ENCODE measurements at places on chromosomes 6 and 20.
A peak's percentile ranks its signal among the peaks of the same experiment; 100 is the strongest.

DNA sequence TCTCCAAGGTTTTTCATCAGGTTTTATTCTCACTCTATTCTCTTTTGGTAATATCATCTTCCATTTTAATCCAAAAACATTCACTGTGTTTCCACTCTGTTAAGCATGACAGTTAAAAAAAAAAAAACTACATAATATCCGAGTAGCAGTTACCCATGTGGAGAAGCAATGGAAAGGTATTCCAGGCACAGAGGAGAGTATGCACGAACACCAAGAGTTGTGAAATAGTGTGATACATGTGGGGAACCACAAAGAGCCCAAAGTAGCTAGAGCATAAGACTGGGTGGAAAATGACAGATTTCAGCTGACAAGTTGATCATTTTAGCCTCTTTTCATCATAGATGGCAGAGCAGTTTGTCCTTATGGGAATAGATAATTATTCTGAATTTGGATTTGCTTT lies 19.9 kb upstream of the FBXL4 start:
- no peak for DNase-seq

GRCh38 chr6:19902201-19902600 lies 65.0 kb downstream of the ID4 start:
- DNase-seq, result no peak

DNA sequence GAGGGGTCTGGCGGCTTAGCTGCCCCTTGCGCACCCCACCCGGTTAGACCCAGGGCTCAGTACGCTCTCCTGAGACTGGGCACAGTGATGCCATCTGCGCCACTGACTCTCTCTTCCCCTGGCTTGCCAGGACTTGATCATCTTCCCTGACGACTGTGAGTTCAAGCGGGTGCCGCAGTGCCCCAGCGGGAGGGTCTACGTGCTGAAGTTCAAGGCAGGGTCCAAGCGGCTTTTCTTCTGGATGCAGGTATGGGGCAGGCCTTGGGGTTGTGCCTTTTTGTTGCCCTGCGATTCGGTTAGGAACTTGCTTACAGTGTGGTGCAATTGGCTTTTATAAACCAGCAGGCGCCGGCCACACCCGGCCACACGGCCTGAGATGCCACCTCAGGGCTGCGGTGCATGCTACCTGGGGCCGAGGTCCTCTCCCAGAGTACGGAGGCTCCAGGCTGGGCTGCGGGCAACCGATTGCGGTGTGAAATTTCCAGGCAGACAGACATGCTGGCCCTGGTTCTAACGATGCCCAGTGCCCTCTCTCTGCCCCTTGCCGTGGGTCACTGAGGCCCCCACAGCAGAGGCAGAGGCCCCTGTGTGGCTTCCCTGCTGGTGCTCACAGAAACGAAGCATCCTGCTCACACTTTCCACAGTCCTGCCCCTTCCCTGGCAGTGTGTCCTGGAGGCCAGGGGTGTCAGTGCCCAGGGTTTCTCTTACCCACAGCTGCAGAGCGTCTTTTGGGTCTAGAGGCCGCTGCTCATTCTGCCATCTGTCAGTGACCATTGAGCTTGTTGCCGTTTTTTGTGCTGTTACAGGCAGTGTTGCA lies 1.7 kb downstream of the ADRM1 start:
- no peak for DNase-seq

DNA sequence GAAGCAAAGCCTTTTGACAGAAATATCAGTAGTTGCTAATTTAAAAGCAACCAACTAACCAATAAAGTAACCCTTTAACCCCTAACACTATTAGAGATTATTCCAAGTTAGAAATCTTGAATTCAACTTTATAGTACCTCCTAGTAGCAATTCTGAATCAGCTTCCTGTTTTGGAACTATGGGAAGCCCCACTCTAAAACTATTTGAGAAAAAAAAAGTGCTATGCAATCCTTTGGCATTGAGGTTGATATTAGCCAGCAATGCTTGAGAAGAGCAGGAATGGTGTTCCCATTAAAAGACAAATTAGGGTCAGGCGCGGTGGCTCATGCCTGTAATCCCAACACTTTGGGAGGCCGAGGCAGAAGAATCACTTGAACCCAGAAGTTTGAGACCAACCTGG lies 306.2 kb upstream of the ZFP64 start:
- no peak for DNase-seq

GRCh38 chr6:100456141-100456907 lies 8.4 kb downstream of the SIM1 start:
- DNase-seq, result no peak

- DNase-seq, result no peak
These were observed 162.2 kb downstream of the NKAIN2 start for GRCh38 chr6:123965894-123966293.

DNA sequence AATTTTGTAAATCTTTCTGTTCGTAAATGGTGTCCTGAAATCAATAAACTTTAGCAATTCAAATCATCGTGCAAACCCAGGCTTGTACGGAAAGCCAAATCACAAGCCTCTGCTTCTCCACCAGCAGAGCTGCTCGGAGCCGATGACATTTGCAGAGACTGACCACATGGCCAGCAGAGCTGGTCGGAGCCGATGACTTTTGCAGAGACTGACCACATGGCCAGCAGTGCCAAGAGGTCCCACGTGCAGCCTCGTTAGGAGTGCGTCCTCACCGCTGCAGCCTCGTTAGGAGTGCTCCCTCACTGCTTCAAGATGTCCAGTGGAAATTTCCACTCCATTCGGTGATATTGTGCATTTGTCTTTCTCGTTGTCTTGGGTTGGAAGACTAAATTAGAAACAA lies 28.5 kb downstream of the SMOC2 start:
- DNase-seq, result no peak

GRCh38 chr6:66599541-66599940 lies 892.5 kb upstream of the EYS start:
- no peak for DNase-seq

DNA sequence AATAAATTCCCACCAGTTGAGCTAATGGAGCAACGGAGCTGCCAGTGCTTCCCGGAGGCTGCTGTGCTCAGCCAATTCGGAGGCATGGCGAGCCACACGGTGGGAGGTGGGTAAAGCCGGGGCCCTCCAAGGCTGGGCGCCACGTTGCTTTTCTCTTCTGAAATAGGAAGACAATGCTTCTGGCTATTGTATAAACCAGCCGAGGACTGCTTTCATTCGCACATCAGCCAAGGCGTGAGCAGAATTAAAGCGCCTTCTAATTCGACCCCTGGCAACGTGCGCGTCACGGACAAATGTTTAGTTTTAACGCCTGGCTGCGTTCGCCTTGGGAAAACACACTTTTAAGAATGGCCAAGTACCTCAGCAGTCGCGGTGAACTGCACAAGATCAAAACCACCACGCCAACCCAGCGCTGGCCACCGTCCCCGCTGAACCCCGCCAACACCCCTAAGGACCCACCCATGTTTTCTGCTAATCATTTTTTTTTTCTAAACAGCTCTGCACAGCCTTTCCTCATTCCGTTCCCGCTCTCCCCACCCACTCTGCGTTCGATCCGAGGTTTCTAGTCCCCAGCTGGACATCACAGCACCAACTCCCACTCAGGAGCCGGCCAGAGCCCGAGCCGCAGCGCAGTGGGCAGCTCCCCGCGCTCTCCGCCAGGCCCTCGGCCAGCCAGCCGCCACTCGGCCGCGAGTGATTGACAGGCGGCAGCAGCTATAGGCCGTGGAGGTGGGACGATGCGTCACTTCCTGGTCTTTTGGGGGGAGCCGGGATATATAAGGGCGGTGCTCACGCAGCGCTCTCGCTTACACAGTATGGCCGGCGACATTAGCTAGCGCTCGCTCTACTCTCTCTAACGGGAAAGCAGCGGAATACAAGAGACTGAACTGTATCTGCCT lies at the start of gene AMD1:
AMD1 (plus strand) TSS at position 805 of the 899 bp plus-strand sequence. CDS start 321 bp downstream, outside the sequence.
- peak; percentile 26 for DNase-seq

DNA sequence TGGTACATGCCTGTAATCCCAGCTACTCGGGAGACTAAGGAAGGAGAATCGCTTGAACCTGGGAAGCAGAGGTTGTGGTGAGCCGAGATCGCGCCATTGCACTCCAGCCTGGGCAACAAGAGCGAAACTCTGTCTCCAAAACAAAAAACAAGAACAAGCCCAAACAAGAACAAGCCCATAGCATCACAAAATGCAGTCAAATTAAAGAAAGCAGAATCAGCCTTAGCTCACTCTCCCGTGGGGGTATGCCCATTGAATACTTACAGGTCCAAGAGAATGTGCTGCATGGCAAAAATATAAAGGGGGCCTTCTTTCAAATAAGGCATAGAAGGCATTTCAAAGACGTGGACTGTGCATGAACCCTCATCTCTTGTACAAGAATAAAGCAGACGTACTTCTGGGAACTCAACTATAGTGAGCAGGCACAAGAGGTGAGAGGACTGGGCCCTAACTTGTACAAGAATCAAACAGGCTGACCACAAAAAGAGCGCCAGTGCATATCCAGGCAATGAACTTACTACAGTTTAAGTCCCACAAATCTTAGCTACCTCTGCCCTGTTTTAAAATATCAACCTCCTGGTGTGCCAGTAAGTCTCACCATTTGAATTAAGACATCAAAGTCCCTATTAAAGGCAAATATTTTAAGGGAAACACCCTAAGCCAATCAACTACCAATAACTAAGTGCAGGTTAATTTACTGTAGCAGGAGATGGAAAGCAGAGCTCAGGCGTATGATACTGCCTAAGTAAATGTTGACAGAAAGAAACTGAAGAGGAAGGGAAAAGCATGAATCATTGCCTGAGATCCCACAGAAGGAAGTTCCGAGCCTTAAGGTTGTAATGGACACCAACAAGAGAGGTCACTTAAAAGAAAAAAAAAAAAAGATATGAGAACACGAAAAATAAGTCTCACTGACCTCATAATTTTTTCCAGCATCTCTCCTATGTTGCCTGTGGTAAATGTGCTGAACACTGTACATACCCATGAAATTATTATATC lies 37.4 kb downstream of the TOMM6 start:
- no peak for DNase-seq

GRCh38 chr20:49515586-49515985 lies 33.1 kb upstream of the KCNB1 start:
- DNase-seq, result no peak

All from cortex of kidney (tissue), 1 donor.